Muscle of leg (tissue), 16 donors: ENCODE measurements at places on chromosomes 5 and 9. TPM values are rescaled to one million over a fixed set of nuclear protein-coding genes. Genes with fewer than 3 reads are reported as not detected.

- DNase-seq, result no peak
Measured at GRCh38 chr5:28743716-28744110, 1705.3 kb upstream of the CDH9 start.

SLC25A2 gene
- 0.22 TPM for total RNA-seq

DNA sequence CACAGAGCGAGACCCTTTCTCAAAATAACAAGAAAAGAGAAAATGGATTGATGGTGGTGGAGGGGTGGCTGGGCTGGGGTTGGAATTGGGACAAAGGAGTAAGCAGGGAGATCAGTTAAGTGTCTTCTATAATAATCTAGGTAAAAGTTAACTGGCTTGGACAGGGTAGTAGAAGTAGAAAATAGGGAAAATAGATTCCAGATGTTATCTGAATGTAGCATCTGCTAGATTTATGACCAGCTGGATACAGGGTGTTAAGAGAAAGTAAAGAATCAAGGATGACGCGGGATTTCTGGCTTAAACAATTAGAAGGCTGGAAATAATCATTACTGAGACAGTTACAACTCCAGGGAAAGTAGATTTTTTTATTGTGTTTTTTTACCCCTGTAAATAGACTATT is 13.0 kb downstream of the PPP6C start:
- DNase-seq, result peak; percentile 94

- peak; percentile 60 for DNase-seq
Measured at GRCh38 chr5:95284572-95285408, at the start of gene MCTP1. Gene MCTP1, minus strand, starts transcription at chr5:95285094.

- no peak for DNase-seq
Measured at GRCh38 chr5:144102361-144102760, 68.1 kb downstream of the YIPF5 start.

SGCD gene
- total RNA-seq, result 86.6 TPM

DNA sequence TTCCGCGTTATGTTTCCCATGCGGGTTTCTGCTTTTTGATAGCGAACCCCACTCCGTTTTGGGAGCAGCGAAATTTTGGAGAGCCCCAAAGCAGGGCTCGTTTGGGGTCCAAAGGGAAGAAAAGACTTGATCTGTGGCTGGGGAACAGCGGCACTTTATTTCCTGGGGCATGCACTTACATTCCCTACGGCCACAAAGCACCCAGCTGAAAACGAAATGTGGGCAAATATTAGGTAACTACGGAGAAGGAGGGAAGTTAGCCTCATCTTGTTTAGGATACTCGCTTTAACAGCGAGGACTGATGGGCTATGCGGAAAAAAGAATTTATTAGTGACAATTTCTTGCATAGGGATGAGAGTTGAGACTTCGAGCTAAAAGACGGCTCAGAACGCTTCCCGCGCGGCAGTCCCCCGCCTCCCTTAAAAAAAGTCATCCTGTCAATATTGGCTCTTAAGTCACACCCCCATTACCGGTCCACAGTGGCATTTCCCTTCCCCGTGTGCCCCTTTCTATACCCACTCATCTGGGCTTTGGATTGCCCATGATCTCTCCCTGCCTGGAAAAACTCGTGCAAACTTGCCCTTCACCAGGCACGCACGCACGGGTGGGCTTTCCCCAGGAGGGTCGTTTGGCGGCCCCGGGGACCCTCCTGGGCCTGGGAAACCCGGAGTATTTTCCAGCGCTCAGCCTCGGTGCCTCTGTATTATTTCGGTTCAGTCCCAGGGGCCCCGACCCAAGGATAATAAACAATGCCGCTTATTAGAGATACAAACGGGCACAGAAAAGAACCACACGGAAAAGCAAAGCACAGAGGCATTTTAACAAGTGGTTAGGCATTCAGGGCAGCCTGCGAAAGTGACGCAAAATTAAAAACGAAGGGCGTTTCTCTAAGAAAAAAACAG is 35.8 kb upstream of the NFIB start:
- peak; percentile 74 for DNase-seq

DNA sequence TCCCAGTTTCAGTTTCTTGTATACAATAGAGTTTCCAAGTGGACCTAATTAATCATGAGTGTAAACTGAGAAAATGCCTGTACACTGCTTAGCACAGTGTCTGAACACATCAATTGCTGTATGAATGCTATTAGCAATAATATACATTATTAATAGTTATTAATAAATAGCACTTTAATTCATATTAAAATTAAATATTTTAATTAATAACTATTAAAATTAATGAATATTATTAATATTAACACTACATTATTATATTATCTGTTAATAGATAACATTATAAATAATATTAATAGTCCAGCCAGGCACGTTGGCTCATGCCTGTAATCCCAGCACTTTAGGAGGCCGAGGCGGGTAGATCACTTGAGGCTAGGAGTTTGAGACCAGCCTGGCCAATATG is 244.9 kb upstream of the ANKRD55 start:
- no peak for DNase-seq

- DNase-seq, result peak; percentile 86
Measured at GRCh38 chr9:15873573-15874177, 320.8 kb downstream of the CCDC171 start.

GRCh38 chr5:146565764-146566367 is 49.9 kb upstream of the GPR151 start:
- peak; percentile 49 for DNase-seq

GRCh38 chr5:158485047-158485446 is 614.7 kb downstream of the EBF1 start:
- DNase-seq, result peak; percentile 82
